ENCODE measurements at places on chromosomes 1 and 21.

- DNase-seq = no peak
Measured at GRCh38 chr1:26020330-26020768, 1.2 kb upstream of the EXTL1 start.

DNA sequence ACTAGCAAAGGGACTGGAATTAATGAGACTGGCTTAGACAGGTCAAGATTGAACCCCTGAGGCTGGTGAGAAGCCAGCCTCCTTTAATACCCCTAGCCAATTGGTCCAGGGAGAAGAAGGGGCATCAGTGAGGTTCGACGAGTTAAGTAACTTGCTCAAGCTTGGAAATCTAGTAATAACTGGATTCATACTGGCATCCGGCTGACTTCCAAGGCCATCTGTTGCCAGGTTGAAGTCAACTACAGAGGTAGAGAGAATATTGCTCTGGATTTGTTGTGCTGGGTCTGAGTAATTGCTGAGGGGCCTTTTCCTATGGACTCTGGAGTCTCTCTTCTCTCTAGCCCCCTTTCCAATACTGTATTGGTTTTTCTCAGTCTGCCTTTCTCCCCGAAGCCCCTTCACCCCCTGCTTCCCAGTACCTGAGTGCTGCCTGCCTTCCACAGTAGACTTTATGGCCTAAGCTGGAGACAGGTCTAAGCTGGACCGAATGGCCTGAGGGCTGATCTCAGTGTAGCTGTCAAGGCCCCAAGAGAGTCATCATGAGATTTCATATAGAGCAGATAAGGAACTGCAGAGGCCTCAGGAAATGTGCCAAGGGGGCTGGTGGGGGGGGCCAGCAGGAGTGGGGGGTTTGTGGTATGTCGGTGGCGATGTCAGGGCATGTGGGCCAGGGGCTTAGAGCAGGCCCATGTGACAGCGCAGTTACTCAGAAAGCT is 42.4 kb upstream of the IL19 start:
- DNase-seq = no peak

DNA sequence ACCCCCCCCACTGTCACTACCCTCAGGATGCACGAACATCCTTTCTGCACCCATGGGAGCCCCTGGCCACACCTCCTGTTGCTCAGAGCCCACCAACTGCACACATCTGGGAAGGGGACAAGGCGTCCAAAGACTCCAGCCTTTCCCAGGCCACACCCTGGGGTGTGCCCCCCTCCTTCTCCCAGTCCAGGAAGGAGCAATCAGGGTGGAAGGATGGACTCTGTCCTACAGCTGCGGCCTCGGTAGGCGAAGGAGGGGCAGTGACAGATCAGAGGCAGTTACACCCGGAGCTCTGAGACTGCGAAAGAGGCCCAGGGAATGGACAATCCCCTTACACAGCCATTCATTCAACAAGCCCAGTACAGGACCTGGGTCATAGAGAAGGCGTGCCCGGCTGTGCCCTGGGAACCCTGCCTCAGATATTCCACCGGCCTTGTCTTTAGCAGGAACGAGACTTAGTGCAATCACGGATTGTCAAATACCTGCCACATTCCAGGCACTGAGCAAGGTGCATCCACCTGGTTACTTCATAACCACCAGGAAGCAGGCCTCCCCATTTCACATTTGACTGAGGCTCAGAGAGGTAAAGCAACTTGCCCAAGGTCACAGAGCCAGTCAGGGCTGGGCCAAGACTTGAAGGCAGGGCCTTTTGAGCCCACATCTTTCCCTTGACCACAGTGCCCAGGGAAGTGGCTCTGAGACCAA is 9.4 kb downstream of the HSPG2 start:
- DNase-seq = no peak

GRCh38 chr1:15523104-15524020 is 653 bp downstream of the CASP9 start:
- no peak for DNase-seq

- DNase-seq = no peak
Measured at GRCh38 chr1:223706077-223706973, 6.0 kb upstream of the CAPN2 start.

- no peak for DNase-seq
Measured at GRCh38 chr1:14682941-14683621, 84.6 kb downstream of the KAZN start.

DNA sequence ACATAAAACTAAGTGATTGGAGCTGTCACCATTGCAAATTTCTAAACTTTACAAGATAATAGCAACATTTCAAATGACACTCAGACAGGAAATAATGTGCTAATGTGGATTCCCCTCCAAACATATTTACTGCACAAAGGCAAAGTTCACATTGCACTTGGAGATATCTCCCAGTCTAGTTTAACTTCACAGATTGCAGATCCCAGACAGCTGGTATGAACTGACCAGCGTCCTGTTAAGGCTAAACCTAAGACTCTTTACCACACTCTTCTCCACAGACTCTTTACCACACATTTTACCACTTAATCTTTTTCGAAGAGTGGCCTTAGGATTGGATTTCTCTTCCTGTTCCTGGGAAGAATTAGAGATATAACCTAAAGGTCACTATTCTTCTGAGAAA is 40.6 kb upstream of the HSD3B1 start:
- no peak for DNase-seq

DNA sequence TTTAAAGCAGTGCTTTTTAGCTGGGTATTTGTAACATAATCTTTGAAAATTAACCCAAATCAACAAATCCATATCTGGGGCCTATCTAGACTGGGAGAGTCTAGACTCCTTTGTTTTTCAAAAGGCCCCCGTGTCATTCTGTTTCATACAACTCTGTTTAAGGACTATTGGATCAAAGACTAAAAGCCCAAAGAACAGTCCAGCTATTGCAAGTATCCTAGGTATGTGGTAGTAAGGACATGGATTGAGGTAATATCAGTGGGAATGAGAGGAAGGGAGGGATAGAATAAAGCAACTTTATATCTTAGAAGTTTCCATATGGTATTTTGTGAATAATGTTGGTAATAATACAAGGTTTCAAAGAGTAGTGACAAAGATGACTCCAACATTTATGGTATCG is 18.2 kb downstream of the KIF1B start:
- DNase-seq = no peak

DNA sequence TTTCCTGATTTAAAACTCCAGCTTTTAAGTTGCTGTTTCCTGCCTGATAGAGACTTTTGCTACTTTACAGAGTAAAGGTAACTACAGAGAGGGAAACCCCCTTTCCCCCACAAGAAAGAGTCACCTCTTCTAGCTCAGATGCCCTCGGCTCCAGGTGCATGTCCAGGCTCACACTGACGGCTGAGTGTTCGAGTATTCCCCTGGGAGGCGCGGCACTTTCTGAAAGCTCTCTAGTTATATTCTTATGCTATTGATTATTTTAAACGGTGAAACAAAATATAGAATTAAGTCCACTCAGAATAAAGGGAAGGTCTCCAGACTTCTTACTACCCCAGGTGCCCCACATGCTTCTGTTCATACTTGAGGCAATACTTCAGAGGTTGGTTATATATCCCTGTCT is 160.3 kb upstream of the FMN2 start:
- no peak for DNase-seq

DNA sequence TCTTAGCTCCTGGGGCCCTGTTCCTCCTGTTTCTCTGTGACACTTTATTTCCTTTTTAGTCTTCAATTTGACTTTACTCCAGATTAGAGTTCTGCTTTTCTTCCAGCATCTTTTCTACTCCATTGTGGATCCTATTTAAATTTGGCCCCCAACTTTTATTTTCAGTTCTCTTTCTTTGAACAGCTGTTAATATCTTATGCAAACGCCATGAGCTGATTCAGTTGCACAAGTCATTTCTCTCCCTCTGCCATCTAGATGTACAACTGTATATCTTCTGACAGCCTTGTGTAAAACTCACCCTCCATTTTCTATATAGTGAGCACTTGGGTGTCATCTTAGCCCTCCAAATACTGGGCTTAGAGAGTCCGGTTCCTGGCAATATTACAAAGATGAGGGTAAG is 42.2 kb downstream of the SPATA17 start:
- DNase-seq = no peak

- DNase-seq = no peak
Measured at GRCh38 chr1:66489972-66490601, 43.9 kb upstream of the SGIP1 start.

GRCh38 chr1:192795916-192796618 is 12.8 kb upstream of the RGS2 start:
- DNase-seq = no peak

GRCh38 chr1:161137881-161138280 is 5.4 kb upstream of the DEDD start:
- DNase-seq = no peak

- DNase-seq = no peak
Measured at GRCh38 chr1:114062477-114063099, 83.3 kb downstream of the OLFML3 start.

DNA sequence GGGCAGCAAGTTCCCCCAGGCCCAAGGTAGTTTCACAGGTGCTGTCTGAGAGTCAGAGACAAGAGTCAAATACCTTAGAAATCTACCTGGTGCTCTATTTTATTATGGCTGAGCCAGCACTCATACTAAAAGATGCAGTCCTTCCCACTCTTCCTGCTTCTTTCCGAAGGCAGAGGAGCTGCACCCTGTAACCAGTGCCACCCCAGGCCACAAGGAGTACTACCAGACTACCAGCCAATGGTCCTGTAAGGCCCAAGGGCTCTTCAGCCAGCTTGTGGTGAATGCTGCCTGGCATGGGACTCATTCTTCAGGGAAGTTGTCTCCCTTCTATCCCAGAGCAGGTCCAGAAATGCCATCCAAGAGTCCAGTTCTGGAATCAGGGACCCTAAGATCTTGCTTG is 203.8 kb upstream of the DUSP10 start:
- DNase-seq = no peak

- DNase-seq = no peak
Measured at GRCh38 chr1:110896090-110896489, 23.1 kb downstream of the CD53 start.

DNA sequence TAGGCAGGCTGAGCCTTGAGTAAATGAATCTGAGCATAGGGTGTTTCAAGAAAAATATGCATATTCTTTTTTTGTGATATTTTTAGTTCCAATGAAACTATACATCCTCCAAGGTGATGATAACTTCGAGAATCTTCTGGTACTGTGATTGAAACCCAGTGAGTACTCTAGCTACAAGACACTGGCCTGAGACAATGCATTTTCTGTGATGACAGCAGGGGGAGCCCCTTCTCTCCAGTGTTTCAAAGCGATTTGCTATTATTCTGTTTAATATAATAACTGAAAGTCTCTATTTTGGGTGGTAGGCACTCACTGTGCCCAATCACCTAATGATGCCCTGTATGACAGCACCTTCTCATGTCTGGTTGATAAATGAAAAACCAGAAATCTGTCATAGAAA is 12.1 kb downstream of the IRF2BP2 start:
- DNase-seq = no peak

GRCh38 chr1:234915924-234916675 is 212.5 kb downstream of the TOMM20 start:
- no peak for DNase-seq

GRCh38 chr1:159173320-159173719 is 1.9 kb downstream of the CADM3 start:
- no peak for DNase-seq

DNA sequence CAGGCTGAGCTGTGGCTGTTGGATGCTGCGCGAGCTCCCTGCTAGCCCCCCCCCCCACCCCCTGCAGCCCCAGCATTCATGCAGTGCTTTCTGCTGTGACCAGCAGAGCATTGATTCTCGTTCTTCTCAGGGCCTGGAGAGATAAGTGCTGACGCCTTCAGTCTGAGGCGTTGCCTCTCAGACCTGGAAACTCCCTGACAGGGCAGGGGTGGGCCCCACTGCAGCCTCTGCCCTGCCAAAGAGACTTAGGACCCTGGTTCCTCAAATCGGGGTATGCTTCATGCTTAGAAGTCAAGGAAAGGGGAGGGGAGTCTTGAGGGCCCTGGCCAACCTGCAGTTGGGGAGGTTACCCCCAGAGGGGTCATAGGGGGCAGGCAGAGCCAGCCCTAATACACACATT is 38.5 kb downstream of the PTPRF start:
- DNase-seq = no peak

DNA sequence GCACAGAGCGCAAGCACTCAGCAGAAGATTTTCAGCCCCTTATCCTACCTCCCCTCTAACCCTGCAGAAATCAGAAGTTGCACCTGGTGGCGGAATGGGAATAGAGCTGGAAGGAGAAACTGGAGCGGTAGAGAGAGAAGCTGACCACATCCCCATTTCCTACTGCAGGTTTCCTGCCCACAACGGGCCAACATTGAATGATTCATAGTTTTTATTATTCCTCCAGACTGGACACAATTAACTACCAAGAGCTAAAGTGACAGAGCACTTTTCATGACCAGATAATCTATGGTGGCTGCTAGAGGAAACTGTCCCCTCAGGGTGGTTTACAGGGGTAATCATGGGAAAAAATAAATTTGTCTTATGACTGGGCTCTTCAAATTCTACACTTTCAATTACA is 21.3 kb upstream of the LRRC8D start:
- DNase-seq = no peak

GRCh38 chr1:165235777-165236291 is 120.7 kb downstream of the LMX1A start:
- no peak for DNase-seq

DNA sequence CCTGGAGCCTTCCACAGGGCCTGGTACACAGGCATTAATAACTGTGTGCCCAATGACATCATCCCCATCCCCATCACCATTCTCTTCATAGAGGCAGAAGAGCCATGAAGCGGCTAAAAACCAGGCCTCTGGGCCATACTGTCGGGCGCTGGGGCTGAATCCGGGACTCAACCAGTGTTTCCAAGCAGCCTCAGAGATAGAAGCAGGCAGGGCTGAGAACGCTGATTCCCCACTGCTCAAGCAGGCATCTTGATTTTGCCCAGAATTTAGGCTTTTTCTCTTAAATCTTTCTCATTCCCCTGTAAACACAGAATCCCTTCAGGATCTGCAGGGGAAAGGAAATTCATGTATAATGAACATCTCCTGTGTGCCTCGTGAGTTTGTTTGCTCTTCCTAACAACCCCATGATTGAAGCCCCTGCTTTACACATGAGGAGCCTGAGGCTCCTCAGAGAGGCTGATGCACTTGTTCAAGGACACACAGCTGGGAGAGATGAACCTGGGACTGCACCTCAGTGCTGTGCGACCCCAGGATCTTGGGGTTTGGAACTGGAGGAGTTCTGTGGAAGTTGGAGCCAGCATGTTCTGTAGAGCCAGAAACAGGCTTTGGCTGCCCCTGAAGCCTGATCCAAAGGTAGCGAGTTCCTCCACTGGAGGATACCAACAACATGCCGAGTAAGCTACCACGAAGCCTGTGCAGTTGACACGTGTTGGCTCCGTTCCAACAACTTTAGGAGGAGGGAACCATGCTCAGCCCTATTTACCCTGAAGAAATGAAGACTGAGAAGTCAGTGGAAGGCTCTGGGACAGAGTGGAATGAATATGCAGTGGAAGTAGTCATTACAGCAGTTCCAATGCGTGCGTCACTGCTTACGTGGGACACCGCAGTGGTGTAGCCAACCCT is 55.5 kb downstream of the EDN2 start:
- DNase-seq = no peak

- DNase-seq = no peak
Measured at GRCh38 chr1:70807088-70807664, 240.4 kb downstream of the PTGER3 start.

GRCh38 chr1:23168079-23168444 is 594 bp downstream of the LUZP1 start:
- no peak for DNase-seq
